NCI-H2107 (cell line): ENCODE measurements at places on chromosomes 4 and X.

GRCh38 chr4:11446155-11446811 lies 17.6 kb upstream of the HS3ST1 start:
- no peak for DNase-seq

DNA sequence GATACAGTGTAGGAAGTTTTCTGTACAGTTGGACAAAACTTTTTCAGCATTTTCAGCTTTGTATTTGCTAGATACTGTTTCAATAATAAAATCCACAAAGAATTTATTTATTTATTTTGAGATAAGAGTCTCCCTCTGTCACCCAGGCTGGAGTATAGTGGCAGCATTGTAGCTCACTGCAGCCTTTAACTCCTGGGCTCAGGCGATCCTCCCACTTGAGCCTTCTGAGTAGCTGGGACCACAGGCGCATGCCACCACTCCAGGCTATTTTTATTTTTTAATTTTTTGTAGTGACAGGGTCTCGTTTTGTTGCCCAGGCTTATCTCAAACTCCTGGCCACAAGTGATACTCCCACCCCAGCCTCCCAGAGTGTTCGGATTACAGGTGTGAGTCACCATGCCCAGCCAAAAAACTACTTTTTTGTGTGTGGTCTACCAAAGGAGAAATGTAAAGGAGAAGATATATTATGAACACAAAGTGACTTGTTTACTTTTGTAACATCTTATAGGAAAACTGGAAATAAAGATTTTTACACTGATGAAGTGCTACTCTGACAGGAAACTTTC lies 13.0 kb upstream of the SOWAHD start:
- DNase-seq = no peak

DNA sequence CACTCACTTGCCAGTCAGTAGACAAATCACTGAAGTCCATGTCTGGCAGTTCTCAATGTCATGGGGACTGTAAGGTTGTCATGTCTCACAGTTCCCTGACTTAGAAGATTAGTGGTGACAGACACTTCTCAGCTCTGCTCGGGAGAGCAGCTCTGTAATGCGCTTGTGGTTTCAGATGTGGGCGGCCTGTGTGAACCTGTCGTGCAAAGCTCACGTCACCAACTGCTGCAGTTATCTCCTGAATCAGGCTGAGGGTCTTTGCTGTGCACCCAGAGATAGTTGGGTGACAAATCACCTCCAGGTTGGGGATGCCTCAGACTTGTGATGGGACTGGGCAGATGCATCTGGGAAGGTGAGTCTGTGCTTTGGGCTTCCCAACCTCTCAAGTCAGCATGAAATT lies at the start of gene IL9R:
Gene IL9R, plus strand, starts transcription at position 261 of the 400 bp plus-strand sequence. Its CDS starts 64 bp downstream, at position 325.
- DNase-seq = no peak

DNA sequence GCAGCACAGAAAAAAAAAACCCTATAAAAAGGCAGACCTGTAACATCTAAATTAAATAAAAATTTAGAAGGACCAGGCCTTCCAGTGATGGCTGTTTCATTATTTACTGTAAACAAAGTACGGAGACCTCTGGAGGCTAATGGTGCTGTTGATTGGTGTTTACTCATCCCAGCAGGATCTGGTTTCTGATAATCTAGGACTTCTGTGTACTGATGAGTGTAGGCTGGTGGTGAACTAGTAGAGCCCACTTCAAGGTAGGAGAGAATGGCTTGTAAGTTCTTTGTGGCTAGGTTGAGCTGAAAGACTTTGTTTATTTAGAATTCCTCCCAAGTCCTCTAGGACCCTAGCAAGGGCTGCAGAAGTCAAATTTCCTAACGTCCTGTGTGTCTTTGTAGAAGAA lies 398.1 kb upstream of the PITX2 start:
- no peak for DNase-seq

DNA sequence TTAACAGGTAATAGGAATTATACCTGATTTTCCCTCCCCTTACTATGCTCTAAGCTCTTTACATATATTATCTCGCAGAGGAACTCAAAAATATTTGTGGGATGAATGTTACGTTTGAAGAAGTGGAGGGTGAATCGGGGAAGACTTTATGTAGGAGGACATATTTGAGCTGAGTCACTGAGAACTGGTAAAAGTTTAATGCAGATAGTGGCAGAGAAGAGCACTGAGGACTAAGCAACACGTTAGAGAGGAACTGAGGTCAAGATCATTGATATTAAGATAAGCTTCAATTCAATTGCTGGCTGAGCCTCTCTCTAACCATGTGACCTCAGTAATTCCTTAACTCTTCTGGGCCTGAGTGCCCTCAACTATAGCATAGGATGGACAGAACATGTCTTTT lies 26.4 kb upstream of the ELOVL6 start:
- DNase-seq = no peak

GRCh38 chr4:15873117-15873516 lies 65.4 kb downstream of the FGFBP1 start:
- DNase-seq = no peak

- no peak for DNase-seq
Measured at GRCh38 chrX:65635822-65636221, 31.6 kb upstream of the MSN start.

GRCh38 chr4:150890246-150890645 lies 124.8 kb downstream of the LRBA start:
- DNase-seq = no peak

DNA sequence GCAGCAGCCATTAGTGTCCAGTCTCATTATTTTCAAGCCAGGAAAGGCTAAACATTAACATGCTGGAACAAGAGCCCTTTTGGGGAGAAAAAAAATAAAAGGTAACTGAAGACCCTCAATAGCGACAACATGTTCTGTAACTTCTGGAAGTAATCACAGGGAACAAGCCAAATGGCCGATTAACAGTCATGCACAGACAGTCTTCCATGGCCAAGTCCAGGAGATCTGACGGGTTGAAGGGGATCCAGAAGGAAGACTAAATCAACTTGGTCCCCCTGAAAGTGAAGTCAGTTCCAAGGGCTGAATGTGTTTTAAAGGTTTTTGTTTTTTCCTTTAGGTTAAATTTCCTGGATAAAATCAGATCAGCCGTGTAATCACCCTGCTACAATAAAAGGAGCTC lies 52.5 kb downstream of the LNX1 start:
- no peak for DNase-seq

GRCh38 chr4:92599044-92599443 lies 295.3 kb downstream of the GRID2 start:
- DNase-seq = no peak

DNA sequence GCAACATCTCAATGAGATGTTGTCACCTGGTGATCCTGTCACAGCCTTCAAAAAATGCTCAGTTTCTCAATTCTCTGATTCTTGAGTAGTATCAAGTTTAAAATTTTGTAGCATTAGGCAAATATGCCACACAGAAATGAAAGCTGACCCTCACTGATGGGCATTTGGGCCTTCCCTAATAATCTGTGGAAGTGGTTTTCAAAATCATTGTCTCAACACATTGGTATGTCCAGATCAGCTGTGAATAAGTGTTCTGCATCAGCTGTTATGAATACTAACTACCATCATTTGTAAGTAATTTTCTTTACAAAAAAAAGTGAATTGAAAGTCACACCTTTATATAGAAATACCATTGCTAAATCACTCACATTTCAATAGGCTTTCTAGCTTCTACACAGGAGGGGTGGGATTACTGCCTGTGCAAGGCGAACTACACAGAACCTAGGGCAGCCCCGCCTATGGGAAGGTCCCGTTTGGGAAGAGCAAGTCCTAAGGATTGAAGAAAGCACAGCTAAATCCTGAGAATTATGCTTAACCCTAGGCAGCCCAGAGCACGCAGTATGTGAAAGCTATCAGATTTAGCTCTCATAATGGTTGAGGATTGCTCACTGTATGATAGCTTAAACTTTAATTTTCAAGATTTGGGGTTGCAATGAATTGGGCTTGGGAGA lies 73.4 kb downstream of the GPC3 start:
- DNase-seq = no peak

DNA sequence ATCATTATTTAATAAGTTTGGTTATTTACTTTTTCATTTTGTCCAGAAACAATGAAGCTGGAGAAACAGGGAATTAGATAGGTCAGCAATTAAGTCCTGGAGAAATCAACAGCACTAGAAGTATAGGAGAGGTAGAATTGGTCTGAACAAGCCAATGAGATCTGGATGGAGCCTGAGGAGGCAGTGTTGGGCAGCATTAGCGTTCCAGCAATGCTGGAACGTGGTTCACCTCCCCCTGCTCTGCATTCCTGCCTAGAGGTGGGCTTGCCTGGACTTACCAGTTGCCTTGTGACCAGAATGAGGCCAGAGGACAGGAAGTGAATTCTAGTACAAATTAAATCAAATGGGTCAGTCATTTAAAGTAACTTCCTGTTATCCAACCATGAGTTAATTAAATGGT lies 4.6 kb downstream of the RASSF6 start:
- DNase-seq = no peak

DNA sequence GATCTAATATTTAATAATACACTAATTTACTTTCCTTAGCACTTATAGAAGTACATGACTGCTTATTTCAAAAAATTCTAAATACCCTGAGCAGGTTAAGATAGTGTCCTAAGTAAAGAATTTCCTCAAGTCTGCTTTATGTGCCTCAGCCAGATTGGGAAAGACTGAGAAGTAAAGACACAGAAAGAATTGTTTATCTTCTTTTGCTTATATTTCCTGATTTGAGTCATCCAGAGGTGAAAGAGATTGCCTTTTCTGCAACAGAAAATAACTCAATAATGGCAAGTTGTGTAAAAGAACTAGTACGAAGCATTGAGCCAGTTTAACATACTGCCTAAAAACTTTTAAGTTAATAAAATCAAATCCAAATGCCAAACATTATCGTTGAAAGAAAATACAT lies 45.0 kb downstream of the NAF1 start:
- DNase-seq = no peak

GRCh38 chr4:177005674-177006230 lies 213.0 kb upstream of the VEGFC start:
- DNase-seq = no peak
